ENCODE measurements at places on chromosomes 1 and 21.

DNA sequence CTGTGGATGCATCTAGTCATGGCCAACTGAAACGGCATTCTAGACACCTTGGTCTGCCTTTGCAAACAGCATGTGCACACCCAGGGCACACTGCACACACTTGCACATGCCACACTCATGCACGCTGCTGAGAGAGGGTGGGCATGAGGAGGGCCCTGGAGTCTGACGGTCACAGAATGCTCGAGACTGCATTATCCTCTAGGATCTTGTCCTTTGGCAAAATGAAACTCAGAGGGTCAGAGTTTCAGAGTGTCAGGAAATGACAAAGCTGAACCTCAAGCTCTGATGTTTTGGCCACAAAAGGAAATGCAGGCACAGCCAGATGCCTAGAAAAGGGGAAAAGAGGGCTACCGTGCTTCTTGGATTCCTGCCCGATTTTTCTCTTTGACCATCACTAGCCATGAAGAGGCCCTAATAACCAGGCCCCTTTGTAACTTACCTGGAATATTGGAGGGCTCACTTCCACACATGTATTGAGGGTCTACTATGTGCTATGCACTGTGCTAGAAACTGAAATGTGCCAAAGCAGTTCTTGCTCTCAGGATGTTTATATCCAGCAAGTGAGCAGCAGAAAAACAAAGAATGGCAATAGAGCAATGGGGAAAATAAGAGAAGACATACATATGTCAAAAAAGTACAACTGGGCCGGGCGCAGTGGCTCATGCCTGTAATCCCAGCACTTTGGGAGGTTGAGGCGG, 65.4 kb downstream of the TOMM20 start:
- DNase-seq, result no peak

DNA sequence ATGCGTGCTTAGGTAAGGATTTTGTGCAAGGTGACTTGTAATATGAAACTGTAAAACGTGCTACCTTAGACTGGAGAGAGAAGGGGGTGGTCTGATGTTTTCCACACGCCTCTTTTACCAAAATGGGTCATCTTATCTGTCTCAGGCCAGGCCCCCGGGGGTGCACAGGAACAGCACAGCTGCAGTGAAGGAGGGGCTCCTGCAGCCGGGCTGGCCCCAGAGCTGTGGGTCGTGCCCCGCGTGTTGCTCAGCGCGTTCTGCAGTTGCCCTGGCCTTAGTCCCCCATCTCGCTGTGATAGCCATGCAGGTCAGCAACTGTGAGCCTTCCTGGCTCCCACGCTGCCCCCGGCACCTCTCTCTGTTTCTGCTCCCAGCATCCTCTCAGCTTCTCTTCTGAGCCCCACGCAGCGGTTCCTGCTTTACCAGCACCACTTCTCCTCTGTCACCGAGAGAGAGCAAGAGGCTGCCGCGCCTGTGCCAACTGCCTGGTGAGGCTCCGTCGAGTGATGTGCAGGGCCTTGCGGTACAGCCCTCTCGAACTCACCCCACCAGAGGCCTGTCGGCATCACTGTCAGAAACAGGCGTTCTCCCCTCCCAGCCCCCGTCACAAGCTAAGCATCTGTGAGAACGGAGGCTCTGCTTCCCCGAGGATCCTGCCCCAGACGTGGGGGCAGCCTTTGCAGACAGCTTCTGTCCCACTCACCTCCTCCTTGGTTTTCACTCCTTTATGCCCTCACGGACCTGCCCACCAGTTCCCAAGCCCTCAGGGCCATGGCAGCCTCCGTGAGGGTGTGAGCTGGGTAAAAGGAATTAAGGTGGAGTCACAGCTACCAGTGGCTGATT, 73.3 kb downstream of the ADARB1 start:
- no peak for DNase-seq

DNA sequence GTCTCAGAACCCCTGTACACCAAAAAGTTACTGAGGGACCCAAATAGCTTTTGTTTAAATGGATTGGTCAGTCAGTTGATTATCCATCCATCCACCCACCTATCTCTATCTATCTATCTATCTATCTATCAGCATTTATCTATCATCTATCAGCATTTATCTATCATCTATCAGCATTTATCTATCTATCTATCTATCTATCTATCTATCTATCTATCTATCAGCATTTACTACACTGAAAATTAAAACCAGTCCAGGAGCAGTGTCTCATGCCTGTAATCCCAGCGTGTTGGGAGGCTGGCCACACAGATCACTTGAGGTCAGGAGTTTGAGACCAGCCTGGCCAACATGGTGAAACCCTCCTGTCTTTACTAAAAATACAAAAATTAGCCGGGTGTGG, 47.1 kb downstream of the CLSTN1 start:
- DNase-seq, result no peak

DNA sequence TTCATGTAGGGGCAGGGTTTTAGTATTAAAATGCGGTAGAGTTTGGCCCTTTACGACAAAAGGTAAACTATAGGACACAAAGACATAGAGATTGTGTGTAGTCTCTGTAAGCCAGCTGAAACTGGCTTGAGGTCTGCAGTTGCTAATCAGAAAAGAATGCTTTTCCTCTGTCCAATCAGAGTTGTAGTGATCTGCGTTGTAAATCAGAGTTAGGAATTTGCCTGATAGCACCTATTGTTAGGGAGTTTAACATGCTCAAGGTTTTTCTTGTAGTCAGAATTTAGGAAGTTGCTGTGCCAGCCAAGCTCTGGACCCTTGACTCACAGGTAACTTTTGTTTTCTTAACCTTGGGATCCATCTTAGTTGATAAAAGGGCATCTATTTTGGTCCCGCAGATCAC, 61.2 kb upstream of the VTCN1 start:
- no peak for DNase-seq

DNA sequence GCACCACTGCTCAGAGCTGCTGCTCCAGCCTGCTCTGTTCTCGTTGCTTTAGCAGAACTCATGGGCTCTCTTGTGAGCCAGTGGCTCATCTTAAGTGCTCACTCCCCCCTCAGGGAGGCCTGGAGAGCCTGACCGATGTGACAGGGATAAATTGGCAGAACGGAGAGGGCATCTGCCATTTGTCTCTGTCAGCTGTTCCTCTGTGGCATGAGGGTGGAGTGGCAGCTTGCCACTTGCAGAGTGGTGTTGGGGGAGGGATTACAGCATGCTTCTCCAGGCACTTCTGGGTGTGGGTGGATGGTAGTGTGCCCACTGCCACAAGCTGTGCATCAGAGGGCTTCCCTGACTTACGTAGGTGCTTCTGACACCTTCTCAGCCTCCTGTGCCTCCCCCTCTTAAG, 229.5 kb downstream of the PAPPA2 start:
- no peak for DNase-seq

DNA sequence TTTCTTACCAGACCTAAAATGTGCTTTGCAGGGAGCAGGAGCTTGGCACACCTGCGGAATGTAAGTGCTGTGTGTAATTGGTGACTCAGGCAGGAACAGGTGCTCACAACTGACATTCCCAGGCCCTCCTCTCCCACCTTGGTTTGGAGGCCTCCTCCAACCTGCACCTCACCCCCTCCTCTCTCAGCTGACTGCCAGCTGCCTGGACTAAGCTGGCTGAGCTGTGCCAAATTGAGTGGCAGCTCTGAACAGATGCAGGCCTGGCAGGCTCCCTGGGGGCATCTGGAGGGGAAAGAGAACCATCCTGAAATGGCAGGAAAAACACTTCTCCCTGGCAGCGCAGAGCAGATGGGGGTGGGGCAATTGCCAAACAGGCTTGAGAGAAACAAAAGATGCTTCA, 91.7 kb upstream of the PGBD5 start:
- DNase-seq, result no peak

DNA sequence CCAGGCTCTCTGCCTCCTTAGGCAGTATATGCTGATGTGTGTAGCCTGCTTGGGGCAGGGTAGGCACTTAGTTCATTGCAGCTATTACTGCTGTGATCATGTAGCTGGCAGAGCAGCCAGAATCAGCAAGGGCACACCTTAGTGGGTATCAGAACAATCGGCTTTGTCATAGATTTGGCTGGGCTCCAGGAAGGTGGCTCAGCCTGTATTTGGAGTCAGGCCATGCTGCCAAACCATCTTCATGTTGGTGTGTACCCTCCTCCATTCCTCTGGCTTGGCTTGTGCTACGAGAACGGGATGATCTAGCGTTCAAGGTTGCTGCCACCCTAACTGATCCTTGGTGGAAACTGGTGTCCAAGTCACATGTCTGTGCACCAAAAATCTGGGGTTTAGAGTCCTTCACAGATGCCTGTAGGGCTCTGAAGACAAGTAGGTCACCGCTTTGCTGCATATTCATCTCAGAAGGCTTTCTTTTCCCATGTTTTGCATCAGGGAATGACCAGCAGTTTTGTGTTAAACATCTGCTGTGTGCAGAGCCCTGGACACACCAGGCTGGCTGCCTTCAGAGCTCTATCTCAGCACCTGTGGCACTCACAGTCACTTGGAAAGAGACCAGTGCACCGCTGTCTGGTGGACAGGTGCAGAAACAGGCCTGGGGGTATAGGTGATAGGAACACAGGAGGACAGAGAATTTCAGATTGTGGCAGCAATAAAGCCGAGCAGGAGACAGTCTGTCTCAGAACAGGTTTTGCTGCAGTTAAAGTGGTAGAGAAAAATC, 23.7 kb downstream of the VANGL1 start:
- DNase-seq, result no peak

DNA sequence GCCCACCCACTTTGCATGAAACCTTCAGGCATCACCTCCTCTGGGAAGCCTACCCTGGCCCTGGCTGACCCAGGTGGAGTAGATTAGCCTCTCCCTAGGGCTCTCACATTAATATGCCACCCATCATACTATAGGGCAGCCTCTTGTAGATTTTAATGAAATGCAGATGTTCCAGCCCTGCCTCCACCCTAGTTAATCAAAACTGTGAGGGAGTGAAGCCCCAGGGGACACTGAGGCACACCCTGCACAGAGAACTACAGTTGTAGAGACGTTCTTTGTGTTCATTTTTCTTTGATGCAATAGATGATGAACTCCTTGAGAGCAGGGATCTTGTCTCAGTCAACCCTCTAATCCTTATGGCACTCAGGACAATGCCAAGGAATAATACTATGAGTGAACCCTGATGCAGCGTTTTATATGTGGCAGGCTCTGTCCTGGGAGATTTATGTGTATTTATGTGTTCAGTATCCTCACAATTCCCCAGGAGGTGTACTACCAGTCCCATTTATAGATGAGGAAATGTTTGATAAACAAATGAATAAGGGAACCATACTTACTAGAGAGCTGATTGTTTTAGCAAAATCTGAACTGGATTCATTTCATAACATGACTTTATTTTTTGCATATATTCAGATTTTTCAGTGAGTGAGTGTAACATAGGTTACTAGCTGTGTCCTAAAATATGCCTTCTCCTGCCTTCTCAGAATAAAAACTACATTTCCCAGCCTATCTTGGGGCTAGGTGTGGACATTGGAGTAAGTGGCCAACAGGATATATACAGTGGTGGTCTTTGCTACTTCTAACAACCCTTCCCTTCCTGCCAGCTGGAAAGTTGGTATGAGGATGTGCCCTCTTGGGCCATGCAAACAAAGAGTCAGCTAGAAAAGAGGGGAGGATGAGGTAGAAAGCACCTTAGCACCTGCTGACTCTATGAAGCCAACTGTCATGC, 23.5 kb upstream of the PRELP start:
- no peak for DNase-seq
